ENCODE measurements at places on chromosomes 11 and 22.

DNA sequence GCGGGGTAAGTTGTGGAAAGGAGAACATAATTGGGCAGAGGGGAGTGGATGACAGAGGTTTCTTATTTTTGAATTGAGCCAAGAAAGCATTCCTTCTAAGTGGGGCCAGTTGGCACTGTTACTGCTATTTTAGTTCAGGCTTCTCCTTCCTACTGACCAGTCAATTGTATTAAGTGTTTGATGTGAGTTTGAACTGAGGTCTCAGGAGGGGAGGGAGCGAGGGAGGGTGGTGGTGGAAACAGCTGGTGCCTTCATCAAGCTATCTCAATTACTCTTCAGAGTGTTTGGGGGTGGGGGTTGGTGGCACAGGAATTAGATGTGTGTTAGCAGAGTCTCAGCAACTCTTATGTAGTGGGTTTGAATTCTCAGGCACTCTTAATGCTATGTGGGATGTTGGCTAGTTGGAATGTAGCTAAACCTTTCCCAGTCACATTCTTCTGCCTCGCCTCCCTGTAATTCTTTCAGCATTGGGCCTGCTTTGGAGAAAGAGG, 14.5 kb downstream of the CTNND1 start:
- peak; percentile 90 for DNase-seq

DNA sequence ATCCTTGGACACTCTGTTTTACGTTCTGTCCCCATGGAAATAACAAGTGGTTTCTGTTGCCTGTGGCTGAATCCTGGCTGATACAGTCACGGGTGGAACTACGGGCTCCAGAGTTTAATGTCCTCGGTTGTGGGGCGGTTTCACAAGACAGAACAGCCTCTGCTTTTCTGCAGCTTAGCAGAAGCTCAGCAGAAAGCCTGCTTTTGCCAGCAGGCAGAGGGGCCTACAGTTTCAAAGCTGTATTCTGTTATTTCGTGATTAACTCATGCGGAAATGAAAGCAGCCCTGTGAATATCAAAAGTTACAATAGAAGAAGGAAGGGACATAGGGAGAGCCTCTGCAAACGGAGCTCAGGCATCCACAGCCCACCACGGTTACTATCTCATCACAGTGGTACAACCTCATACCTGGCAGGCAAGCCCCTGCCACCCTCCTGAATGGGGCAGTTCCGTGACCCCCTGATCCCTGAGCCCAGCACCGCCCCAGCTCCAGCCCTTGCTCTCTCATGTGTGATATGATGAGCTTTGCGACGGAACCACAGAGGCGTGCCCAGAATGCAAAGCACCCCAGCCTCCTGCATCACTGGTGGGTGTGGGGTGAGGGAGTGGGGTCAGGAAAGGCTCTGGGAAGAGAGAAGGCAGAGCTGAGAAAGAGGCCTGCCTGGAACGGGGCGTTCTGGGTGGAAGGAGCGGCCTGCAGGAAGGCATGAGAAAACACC, 360.6 kb downstream of the BRD1 start:
- no peak for DNase-seq

GRCh38 chr22:38276166-38276565, 3.4 kb upstream of the TMEM184B start:
- DNase-seq: no peak

- DNase-seq: peak; percentile 77
These were observed 335.8 kb upstream of the DDI1 start for GRCh38 chr11:103700622-103701021.

- no peak for DNase-seq
These were observed 637.8 kb downstream of the BRD1 start for GRCh38 chr22:49189871-49190270.

GRCh38 chr22:31872209-31872608, 72.1 kb upstream of the YWHAH start:
- no peak for DNase-seq

GRCh38 chr11:61109671-61110070, 7.4 kb downstream of the CD5 start:
- DNase-seq: no peak

DNA sequence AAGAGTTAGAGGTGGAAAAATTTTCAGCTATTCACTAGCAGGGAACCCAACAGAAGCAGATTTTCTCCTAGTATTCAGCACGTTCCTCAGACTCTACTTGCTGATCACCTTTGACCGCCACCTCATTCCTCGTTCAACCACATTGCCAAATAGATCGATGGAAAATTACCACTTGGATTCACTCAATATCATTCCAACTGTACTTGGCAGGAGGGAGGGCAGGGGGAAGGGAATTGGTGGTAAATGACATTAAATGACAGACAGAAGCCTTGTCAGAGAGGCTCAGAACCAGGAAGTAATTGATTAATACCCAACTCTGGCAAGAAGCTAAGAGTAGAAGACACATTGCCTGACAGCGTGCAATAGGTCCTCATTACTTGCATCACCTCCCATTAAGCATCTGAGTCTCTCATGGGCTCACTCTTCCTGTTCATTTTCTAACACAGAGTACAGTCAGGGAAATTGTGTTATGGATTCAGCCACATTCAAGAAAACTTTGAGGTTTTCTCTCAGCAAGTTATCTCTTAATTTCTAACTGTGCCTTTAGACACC, 240.5 kb upstream of the FAT3 start:
- peak; percentile 38 for DNase-seq

- DNase-seq: no peak
These were observed 33.5 kb upstream of the BAIAP2L2 start for GRCh38 chr22:38144025-38144405.

GRCh38 chr11:88704485-88704884, 361.3 kb downstream of the GRM5 start:
- DNase-seq: peak; percentile 15

- no peak for DNase-seq
These were observed 185.1 kb upstream of the MTNR1B start for GRCh38 chr11:92784331-92784730.

GRCh38 chr11:124865181-124865901, at the start of gene ROBO3:
Gene ROBO3 (plus strand): TSS chr11:124865432. CDS start chr11:124865578, 146 bp downstream.
- no peak for DNase-seq

GRCh38 chr22:32208681-32209080, 3.8 kb upstream of the RFPL2 start:
- DNase-seq: no peak

DNA sequence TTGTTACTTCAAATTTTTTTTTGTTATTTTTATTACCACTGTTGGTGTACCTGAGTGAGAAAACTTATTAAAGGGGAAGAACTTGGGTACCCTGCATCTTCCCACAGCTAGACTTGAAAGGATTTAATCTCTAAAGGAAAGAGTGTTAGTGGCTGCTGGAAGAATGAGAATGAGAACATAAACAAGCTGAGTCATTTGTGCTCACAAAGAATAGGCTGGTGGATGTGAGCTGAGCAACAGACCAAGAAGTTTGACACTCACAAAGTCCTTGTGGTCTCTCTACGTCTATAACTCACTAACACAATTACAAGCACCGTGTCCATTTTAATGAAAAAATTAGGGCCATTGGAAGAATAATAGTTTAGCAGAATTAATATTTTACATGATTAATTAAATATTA, 217.6 kb upstream of the ANO5 start:
- DNase-seq: no peak

- no peak for DNase-seq
These were observed 31.7 kb upstream of the OAF start for GRCh38 chr11:120179057-120179672.

DNA sequence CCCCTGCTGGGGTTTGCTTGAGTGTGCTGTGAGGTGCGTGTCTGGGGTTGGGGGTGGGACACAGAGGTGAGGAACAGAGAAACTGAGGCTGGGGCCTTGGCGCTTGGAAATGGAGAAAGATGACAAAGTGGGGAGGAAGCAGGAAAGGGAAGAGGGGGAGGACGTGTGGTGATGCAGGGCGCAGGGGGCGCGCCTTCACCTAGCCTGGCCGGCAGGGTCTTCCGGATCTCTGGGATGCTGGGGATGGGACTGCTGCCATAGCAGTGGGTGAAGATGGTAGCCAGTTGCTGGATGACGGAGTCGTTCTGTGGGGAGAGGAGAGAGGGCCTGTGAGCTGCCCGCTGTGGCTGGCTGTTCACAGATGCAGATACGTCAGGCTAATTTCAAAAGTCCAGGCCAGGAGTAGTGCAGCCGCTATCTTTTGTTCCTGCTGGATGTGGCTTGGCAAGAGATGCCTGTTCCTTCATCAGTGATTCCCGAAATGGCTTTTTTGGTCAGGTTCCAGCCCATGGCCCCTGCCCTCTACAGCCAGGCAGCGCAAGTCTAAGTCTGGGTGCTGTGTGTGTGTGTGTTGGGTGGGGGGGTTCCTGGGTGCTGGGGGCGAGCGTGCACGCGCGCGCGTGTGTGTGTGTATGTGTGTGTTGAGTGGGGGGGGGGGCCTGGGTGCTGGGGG, 54.8 kb downstream of the NAT10 start:
- DNase-seq: peak; percentile 77

DNA sequence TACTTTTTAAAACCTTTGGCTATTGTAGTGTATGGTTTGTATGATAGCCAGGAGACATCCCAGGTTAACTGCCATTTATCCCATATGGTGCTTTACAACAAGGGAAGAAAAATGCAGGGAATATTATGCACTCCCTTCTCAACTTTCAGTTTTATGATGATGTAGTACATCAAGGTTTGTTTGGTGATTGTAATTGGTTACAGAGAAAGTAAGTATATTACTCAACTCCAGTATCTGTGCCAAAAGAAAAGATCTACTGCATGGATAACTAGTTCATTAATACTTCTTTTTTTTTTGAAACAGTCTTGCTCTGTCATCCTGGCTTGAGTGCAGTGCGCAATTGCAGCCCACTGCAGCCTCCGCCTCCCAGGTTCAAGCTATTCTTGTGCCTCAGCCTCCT, 65.3 kb downstream of the BCL2L13 start:
- DNase-seq: no peak

GRCh38 chr11:126607374-126607773, 251.9 kb downstream of the ST3GAL4 start:
- DNase-seq: peak; percentile 27

DNA sequence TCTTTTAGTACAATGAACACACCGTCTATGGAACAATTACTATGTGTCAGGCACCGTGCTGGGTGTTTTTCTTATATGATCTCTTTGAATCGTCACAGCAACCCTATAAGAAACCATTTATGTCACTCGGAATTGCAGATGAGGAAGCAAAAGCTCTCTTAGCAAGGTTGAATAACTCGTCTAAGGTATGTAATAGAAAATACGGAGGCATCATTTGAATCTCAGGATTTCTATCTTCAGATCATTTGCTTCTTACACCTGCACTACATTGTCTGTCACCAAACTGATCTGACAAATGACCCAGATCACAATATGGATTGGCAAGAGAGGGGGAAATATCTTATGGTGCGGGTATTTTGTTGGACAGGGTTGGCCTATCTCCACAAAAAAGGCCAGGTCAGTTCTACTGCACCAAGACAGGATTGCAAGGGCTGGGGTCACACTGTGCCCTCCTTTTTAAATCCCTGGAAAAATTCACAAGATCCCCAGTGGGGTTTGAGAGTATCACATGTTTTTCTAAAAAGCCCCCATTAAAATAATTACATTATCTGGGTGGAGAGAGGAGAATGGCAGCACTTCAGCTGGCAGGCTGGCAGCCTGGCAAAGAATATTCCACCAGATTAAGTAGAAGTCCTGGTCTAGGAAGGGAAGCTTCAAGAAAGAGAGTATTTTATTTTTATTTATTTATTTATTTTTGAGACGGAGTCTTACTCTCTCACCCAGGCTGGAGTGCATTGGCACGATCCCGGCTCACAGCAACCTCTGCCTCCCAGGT, 110.7 kb upstream of the CLMP start:
- DNase-seq: no peak

- no peak for DNase-seq
These were observed 44.9 kb downstream of the WNT11 start for GRCh38 chr11:76161261-76161961.

- no peak for DNase-seq
These were observed 77.8 kb downstream of the GRIK4 start for GRCh38 chr11:120589376-120589775.

DNA sequence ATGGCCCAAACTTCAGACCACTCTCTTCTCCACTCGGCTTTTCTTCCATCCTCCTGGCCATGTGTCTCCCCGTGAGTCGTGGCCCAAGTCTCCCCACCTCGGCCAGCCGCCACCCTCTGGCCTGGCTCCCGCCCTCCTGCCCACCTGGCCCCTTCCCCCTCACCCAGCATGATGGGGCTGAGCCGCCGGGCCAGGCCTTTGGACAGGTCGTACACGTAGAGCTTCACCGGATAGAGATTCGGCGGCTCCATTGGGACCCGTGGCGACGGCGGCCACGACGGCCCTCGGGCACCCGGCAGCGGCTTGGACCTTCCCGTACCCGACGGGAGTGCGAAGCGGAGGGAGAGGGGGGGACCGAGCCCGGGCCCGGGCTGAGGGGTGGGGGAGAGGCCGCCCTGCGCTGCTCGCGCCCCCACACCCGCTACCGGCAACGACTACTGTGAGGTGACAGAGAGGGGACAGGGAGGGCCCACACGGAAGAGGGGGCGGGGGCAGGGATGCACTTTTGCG, at the start of gene DESI1:
Gene DESI1 (minus strand): TSS at position 455 of the 510 bp plus-strand sequence. CDS start 204 bp downstream, at position 251.
- DNase-seq: no peak

- DNase-seq: no peak
These were observed 50.2 kb downstream of the XKR3 start for GRCh38 chr22:16774911-16775500.

DNA sequence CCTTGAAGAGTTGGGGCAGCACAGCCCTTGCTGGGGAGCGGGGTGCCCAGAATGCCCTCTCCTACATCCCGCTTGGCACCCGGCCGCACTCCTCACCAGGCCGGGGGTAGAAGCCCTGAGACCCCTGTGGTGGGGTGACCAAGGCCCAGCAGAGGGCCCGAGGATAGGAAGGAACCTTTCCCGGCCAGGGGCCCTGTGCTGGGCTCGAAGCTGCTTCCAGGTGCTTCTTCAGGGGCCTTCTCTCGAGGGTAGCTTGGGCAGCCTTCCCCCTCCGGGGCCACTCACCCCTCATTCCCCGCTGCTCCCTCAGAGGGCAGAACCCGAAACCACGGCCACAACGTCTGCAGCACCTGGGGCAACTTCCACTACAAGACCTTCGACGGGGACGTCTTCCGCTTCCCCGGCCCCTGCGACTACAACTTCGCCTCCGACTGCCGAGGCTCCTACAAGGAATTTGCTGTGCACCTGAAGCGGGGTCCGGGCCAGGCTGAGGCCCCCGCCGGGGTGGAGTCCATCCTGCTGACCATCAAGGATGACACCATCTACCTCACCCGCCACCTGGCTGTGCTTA, 752 bp downstream of the MUC2 start:
- DNase-seq: no peak

GRCh38 chr22:26095256-26095956, 73.9 kb upstream of the SEZ6L start:
- DNase-seq: no peak
